Psoas muscle (tissue), 8 donors: ENCODE measurements at places on chromosomes 2 and 18.

- no peak for DNase-seq
Observed at GRCh38 chr2:112092286-112093041, 37.4 kb downstream of the TMEM87B start.

DNA sequence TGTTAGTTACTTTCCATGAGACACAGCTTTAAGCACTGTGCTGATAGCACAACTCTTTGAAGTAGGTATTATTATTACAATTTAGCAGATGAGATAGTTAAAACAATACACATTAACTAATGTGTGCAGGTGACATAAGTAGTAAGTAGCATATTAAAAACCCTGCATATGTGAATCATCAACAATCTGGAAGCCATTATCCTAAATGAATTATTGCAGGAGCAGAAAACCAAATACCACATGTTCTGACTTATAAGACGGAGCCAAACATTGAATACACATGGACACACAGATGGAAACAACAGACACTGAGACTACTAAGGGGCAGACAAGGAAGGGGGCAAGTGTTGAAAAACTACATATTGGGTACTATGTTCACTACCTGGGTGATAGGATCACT lies 300.3 kb upstream of the GULP1 start:
- DNase-seq = no peak

DNA sequence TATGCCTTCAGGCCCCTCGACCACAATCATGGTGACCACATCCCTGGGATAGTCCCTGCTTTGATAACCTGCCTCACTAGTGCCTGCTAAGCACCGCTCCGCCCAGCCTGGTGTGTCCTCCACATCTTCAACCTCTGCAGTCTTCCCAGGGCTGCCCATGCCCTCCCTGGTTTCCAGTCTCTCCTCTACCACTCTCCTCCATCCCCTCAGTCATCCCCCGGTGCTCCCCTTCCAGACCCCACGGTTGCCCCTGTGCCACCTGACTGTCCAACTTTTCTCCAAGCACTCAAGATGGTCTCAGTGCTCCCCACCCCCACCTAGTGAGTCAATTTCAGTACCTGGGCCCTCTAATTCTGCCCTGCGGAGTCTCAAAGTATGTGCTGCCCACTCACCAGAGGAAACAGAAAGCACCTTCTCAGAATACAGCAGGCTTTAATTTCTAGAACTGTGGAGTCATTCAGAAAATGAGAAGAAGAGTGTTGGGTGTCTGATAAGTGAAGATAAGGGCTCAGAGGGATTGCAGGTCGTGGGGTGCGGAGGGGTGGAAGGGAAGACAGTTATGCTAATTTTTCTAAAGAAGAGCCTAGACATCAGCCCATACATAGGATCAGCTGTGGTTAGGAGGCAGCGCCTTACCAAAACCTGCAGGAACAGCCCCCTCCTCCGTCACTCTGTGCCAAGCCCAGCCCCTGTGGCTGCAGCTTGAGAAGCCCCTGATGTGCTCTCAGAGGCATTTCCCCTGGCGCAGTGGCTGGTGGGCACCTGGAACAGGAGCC lies 53.6 kb upstream of the CAB39 start:
- DNase-seq = no peak

- DNase-seq = peak; percentile 81
Observed at GRCh38 chr2:231900486-231900942, 25.7 kb downstream of the NPPC start.

DNA sequence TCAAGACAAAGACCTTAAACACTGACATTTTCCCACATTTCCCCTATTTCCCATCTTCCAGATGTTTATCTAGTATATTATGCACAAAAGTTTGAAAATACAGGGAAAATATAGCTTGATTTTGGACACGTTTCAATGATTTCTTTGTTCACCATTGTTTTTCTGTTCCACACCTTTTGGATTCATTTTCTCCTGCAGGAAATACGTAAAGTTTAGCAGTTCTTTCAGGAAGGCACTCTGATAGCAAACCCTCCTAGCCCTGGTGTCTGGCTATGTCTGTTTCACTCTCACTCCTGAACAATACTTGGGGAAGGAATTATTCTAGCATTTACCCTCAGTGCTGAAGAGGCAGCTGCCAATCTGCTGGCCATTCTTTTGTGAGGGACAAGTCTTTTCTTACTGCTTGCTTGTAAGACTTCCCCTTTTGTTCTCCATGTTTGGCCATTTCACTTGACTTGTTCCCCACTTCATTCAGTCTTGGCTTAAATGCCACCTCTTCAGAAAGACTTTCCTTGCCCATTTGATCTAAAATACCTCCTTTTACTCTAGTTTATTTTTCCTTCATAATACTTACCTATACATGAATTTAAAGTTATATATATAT lies 195.4 kb downstream of the RNF152 start:
- DNase-seq = no peak

DNA sequence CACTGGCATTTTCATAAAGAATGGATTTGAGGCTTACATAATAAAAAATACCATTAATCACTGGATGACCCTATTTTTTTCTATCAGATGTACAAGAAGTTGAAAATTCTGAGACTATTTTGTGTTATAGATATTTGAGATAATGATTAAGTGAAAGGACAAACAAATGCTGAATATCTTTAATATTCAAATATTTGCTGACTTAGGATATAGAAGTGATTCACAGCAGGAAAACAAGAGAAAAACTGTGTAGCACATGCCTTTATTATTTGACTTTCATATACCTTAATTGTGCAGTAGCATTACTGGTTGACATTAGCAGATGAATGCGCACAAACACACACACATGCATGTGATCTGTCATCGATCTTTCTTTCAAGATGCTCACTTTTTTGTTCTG lies 766.5 kb downstream of the SATB2 start:
- DNase-seq = no peak

DNA sequence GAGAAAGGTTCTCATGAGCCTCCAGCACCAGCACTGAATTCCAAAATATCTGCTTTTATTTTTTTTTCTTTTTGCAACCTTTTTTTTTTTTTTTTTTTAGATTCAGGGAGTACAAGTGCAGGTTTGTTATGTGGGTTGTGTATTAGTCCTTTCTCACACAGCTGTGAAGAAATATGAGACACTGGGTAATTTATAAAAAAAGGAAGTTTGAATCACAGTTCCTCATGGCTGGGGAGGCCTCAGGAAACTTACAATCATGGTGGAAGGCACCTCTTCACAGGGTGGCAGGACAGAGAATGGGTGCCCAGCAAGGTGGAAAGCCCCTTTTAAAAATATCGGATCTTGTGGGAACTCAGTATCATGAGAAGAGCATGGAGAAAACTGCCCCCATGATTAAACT lies 7.9 kb upstream of the TMX3 start:
- DNase-seq = no peak

DNA sequence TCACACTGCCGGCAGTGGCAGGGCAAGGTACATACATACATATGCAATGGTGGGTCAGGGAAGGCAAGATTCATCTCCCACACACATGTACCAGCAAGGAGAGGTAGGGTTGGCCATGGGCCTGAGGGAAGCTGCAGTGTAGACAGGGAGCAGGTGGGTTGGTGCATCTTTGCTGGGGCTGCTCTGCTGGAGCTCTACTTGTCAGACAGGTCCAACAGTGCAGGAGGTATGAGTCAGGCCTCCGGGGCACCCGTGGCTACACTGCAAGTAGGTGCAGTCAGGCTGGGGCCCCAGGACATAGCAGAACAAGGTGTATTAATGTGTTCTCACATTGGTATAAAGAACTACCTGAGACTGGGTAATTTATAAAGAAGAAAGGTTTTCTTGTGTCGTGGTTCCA lies 281.1 kb upstream of the COL3A1 start:
- DNase-seq = peak; percentile 22

- DNase-seq = no peak
Observed at GRCh38 chr2:12282780-12283695, 433.7 kb upstream of the TRIB2 start.

GRCh38 chr2:30236591-30237238 lies 5.4 kb downstream of the LBH start:
- no peak for DNase-seq

DNA sequence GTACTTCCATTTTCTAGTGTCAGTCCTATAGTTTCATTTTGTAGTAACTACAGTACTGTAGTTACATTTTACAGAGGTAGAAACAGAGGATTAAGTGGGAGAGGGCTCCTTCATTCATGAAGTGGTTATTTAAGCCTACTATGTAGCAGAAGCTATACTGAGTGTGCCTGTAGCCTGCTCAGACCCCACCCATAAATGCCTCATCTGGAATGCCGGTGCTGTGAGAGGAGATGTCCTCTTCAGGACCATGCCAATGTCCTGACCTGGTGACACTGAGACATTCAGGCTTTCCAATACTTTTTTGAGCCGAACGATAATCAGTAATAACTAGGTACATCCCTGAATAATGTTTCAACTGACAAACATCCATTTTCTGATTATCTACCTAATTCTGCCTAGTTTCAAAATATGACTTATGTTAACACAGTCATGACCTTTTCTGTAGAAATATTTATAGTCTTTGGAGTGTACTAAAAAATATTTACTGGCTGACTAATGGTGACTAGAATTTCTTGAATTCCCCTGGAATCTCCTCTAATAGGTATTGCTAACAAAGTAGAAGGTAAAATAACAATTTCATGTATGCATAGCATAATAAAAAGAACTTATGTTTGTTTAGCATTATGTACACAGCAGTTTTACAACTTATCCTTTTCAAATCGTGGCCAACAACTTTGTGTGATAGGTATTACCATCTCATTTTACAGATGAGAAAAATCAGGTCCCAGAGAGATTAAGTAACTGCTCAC lies 10.2 kb upstream of the ARHGAP28 start:
- DNase-seq = no peak

- DNase-seq = no peak
Observed at GRCh38 chr2:27647289-27647688, 16.1 kb downstream of the SUPT7L start.

DNA sequence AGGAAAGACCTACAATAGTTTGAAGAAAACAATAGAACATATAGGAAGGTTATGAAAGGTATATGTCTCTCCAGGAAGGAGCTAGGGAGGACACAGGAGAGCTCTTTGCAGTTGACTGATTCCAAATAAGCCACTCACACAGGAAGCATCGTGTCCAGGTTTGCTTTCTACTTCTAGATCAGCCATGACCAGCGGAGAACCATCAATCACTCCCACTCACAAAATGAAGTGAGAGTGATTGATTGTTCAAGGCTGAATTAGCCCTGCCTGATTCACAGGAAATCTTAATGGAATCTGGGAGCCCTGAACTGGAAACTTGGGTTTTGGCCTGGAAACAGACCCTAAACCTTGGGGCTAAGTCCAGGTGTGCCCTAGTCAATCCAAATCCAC lies 1292.2 kb upstream of the ZEB2 start:
- DNase-seq = no peak
